C1 segment of cervical spinal cord (tissue), 14 donors: ENCODE measurements at places on chromosomes 6 and 20.

DNA sequence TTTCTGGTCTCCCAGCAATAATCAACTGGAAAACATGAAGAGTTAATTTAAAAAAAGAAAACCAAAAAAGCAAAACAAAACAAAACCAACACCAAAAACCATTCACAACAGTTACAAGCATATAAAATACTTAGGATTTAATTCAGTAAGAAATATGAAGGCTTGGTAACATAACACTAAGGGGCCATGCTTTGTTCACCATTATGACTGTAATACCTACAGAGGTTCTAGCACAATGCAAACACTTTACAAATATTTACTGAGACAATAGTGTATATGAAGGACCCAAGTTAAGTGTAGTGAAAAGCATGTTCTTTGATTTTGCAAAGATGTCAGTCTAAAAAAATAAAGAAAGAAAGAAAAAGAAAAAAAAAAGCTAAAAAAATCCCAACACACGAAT, 109.8 kb upstream of the EMILIN3 start:
- no peak for DNase-seq

GRCh38 chr6:141123049-141123448, 1009.7 kb upstream of the GJE1 start:
- DNase-seq = no peak

DNA sequence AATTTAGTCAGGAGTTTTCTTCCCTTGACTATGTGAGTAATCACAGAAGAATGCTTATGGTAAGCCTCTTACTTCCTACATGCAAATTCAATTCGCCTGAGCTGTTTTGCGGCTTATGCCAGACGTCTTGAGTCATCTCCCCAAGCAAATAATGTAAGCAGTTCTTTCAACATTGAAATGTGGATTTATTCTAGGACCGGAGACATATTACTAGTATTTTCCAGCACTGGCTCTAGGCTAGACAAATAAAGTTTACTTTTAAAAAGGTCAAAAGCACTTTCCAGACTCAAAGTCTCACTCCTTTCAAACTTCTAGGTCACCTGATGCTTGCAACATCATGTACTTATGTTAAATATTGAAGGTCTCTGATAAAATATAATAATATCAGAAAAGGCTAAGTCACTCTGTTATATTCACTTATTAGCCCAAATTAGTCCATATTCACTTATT, 38.1 kb upstream of the NOX3 start:
- no peak for DNase-seq

GRCh38 chr20:62159839-62160238, 16.3 kb downstream of the SS18L1 start:
- no peak for DNase-seq

- DNase-seq = no peak
Observed at GRCh38 chr6:90660931-90661330, 74.1 kb upstream of the MAP3K7 start.

DNA sequence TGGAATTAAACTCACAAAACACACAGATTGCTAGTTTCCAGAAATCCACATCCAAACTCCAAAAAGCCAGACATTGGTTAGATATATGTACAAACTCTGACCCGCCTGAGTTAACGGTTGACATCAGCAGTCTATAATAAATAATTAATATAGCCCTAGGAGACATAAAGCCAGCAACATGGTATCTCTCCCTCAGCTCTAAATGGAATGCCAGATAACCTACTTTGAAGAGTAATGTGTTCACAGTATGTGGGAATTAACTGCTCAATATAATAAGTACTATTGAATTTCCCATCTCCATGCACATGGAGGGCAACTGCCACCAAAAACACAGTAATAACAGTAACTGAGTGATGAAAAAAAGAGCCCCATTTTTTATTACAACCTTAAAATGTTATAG, 383.2 kb downstream of the CD83 start:
- no peak for DNase-seq

- no peak for DNase-seq
Observed at GRCh38 chr20:52978851-52979250, 6.7 kb downstream of the TSHZ2 start.

DNA sequence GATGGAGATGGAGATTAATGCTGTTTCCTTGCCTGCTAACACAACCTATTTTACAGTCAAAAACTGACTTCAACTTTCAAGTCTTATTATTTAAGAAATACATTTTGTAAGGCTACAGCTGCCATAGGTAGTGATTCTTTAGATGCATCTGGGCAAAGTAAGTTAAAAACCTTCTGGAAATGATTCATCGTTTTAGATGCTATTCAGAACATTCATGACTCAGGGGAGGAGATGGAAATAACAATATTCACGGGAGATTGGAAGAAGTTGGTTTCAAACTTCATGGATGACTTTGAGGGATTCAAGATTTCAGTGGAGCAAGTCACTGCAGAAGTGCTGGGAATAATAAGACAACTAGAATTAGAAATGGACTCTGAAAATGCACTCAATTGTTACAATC, 174.9 kb upstream of the GGTLC1 start:
- no peak for DNase-seq

DNA sequence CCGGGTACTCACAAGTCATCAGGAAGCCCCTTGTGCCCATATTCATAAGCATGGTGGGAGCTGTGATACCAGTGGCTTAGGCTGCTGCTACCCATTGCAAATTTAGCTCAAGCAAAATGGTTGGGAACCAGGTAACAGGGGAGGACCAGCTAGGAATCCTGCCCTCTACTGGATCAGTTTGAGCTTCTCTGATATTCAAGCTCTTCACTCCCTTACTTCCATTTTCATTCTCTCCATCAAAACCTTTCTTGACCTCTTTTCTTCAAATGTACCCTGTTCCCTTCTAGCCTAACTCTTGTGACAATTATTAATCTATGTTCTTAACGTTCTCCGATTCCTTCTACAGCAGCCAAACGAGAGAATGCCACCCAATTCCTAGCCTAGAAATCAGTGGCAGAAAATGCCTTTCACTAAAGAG, 9.7 kb downstream of the NOL7 start:
- DNase-seq = no peak

- DNase-seq = no peak
Observed at GRCh38 chr20:56513161-56514150, 11.1 kb upstream of the FAM209A start.

GRCh38 chr6:62746968-62747367, 460.9 kb upstream of the KHDRBS2 start:
- DNase-seq = no peak
